ENCODE measurements at places on chromosomes 7 and 10.

- DNase-seq, result no peak
These were observed 96.4 kb upstream of the PCLO start for GRCh38 chr7:83259064-83259463.

GRCh38 chr7:130875265-130875741 lies 141.3 kb upstream of the KLF14 start:
- DNase-seq, result no peak

DNA sequence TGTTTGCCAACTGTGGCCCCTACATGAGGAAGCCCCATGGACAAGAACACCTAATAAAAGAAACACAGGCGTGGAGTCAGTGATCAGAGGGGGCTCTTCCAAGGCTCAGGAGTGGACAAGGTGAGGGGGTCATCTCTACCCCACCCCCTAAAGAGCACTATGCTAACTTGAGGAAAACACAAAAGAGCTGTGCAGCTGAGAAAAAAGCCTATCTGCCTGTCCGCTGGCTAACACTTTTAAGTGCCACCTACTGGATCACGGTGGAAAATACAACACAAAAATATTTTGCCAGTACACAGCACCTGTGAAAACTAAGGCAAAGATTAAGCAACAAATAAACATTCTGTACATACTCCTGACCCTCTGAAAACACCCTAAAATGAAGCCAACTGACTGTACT lies 53.1 kb upstream of the COBL start:
- no peak for DNase-seq

DNA sequence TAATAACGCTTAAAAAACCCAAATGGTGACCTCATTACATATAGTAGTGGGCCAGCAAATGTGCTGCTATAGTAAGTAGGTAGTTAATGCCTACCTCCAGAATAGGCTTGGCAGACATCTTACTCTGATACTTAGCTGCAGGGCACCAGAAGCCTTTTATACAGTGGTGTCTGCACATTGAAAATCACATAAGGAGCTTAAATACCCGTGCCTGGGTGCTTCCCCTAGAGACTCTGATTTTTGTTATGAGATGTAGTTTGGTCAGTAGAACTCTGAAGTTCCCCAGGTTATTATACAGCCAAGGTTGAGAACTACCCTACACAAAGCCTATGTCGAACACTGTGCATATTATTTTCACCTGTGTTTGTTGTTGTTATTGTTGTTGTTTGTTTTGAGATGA lies 47.2 kb downstream of the ANKIB1 start:
- DNase-seq, result no peak

GRCh38 chr7:826230-826917 lies 5.9 kb upstream of the SUN1 start:
- no peak for DNase-seq

DNA sequence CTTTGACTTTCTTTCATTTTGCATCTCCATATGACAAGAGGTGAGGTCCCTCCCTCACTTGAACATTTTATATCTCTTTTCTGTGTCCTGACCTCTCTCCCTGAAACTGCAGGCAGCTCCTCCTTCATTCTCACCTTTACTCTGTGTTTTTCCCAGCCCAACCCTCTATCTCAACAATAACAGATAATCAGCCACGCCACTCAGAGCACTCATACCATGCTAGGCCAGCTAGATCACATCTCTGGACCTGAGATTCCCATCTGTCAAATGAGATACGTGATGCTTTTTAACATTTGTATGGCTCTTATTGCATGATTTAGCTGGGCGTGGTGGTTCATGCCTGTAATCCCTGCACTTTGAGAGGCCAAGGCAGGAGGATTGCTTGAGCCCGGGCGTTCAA lies 63.1 kb upstream of the PDCD4 start:
- no peak for DNase-seq

- peak; percentile 31 for DNase-seq
These were observed 113.4 kb downstream of the BTRC start for GRCh38 chr10:101467286-101467770.

- DNase-seq, result no peak
These were observed 50.0 kb upstream of the SHH start for GRCh38 chr7:155862123-155862892.

- DNase-seq, result peak; percentile 94
These were observed 85.9 kb downstream of the CD36 start for GRCh38 chr7:80724249-80724871.

DNA sequence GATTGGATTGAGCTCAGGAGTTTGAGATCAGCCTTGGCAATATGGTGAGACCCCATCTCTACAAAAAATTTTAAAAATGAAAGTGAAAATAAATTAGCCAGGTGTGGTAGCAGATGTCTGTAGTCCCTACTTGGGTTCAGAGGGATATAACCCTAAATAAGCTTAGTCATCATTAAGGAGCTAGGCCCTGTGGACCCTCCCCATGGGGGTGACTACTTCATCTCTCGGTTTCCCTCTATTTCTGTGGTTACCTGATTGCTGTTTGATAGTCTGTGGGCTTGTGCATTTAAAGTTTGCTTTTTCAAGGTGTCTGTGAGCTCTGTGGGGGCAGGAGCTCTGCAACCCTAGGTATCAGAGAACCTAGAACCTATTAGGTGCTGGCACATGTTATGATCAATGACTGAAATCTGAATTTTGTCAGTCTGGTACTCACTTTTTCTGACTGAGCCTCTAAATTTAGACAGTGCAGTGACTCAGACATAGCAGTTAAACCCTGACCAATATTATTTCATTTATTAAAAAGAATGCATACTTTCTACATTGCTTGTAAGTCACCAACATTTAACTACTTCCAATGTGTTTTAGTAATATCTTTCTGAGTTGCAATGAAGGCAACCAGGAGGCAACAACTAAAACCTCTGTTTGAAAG lies 8.1 kb upstream of the CUZD1 start:
- no peak for DNase-seq

DNA sequence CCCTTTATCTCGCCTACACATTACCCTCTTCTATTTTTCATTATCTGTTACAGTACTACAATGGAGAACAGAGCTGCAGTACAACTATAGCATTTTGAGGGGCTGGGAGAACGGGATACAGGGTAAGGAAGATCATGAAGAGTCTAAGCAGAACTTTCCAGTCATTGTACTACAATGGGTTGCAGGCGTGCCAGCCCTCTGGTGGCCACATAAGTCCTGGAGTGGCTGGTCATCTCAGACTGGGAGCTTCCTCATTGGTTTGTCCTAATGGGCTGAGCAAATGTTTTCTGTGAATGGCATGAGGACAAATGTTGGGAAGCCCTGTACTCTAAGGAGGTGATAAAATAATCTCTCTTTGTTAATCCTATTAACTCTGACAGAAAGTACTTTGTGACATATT lies 33.0 kb downstream of the TMEM106B start:
- DNase-seq, result no peak

DNA sequence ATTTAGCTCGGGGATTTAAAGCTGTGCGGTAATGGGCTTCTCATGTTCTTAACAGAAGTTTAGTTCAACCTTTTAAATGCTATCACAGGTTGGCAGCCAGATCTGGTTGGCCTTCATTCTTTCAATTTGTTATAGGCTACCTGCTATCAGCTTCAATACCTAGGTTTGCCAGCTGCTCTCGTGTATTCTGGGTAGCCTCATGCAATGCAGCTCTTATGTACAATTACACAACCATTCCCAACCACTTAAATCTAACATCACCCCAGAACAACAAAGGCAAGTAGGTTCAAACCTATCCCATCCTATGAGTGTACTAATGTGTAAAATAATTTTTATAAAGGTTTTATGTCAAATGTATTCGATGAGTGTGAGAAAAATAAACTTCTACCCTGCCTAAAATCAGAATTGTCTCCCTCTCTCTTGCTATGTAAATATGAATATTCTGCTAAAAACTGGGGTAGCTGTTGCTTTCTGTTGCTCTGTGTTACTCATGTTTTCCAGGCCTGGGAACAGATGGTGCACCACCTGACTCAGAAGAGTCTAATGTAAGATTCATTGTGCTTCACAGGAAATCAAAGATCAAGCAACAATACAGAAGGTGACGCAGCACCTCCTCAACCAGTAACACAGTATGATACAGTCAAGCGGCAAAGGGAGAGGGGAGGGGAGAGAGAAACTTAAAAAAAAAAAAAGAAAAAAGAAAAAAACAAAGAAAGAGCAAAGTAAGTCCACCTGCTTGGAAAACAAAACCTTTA lies 188.6 kb downstream of the ETV1 start:
- DNase-seq, result peak; percentile 8

GRCh38 chr7:50631639-50632038 lies 66.4 kb upstream of the DDC start:
- DNase-seq, result no peak

GRCh38 chr7:50650057-50650664 lies 85.0 kb upstream of the DDC start:
- no peak for DNase-seq

GRCh38 chr10:35352512-35352911 lies 16.2 kb downstream of the CCNY start:
- DNase-seq, result no peak

DNA sequence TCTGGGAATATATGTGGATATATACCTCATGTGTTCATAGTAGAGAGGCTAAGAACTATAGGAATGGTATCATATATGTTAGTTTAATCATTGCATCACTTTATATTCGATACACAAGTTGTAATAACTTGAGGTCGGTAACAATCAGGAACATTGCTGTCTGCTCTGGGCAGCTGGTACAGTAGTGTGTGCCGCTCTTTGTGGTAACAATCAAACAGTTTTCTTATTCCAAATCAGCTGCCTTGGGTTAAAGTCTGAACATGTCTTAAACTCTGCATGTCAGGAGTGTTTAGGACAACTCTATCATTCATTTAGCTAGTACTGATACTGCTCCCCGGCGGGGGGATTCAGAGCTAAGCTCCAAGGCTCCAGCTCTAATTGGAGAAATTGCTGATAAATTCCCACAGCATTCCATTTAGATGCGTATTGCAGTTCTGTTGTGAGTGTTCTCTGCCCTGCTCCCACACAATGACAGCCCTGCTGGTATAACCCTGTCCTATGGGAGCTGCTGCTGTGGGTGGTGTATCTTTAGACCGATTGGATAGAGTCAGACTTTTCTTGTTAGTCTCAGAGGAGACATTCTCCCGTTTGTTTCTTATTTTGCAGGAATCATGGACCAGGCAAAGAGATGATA lies 707.5 kb upstream of the FZD8 start:
- DNase-seq, result no peak

- no peak for DNase-seq
These were observed 133.1 kb upstream of the PRSS1 start for GRCh38 chr7:142616121-142616643.

DNA sequence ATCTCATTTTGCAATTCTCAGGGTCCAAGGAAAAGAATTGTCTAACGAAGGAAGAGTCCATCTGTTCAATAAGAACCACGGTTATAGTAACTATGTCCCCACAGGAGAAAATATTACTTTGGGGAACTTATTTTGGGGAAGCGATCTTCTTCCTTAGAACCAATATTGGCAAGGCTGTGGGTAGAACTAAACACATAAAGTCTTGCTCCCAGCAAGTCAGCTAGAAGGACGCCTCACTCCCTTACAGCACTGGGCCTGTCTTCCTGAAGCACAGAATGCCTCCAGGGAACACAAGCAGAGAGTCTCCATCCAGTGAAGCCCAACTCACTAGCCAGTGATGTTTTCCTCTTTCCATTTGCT lies 30.2 kb downstream of the C10orf71 start:
- DNase-seq, result no peak

DNA sequence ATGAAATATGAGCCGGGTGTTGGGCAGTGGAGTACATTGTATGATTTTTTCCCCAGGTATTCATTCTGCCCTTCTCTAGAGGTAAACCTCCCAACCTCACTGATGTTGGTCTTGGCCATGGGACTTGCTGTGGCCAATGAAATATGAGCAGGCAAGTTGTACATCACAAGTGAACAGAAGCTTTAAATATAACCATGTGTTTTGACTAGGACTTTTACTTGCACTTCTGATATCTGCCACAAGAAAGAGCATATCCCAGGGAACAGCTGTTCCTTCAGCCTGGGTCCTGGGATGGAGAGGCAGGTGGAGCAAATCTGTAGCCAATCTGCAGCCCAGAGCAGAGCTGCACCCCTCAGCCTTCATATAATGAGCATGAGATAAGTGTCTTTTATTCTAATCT lies 109.8 kb upstream of the PALS2 start:
- DNase-seq, result no peak

DNA sequence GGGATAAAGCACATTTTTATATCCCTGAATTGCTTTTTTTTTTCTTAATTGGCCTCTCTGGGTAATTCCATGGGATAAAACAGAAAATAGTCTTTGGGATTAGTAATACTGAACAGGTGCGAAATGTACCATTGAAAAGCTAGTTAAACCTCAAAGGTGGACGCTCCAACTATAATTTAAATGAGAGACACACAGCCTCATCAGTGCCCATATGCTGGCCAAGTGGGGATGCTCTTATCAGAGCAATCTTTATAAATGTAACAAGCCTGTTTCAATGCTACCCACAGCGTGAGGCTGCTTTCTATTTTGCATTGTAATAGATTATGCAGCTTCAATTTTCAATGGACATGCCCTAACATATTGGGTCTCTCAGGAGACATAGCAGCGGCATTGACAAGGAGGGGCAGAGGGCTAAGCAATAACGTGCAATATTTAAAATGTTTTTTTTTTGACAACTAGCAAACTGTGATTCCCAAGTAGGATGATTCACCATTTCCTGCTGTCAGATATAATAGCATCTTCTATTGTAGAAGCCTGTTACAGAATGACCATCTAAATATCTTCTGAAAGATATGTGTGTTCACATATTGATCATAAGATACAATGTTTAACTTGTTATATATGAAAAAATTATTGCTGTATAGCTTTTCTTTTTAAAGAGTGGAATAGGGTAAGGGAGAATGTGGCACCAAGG lies 91.3 kb upstream of the BET1 start:
- no peak for DNase-seq

GRCh38 chr10:4802711-4803487 lies 23.1 kb upstream of the AKR1E2 start:
- DNase-seq, result no peak

DNA sequence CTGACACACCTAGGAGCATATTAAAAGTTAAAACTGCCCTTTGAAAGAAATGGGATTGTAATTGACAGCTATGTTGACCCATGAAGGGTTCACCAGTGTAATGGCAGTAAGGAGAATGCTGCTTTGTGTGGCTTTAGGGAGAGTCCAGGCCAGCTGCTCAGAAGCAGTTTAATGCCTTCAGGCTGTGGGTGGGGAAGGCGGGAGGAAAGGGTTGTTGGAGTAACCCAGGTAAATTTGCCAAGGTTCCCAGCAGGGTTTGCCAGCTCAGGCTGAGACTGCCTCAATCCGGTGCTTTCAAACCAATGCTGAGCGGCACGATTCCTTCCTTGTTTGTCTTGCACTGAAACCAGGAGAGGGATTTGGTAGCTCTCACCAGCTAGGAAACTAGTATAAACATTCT lies 637.2 kb downstream of the INHBA start:
- no peak for DNase-seq

GRCh38 chr10:92181575-92181974 lies 109.3 kb downstream of the CPEB3 start:
- DNase-seq, result peak; percentile 18

- no peak for DNase-seq
These were observed 75.4 kb downstream of the CFTR start for GRCh38 chr7:117555260-117555659.

- DNase-seq, result no peak
These were observed 256.9 kb downstream of the ABCA13 start for GRCh38 chr7:48428091-48428684.

GRCh38 chr10:86367152-86367951 lies 757 bp upstream of the GRID1 start:
- peak; percentile 37 for DNase-seq

All from muscle of arm (tissue), 14 donors.